ENCODE measurements at places on chromosomes 7 and 10. TPM values are rescaled to one million over a fixed set of nuclear protein-coding genes. Genes with fewer than 3 reads are reported as not detected.

NAT16 gene
- 1.0 TPM for total RNA-seq

DNA sequence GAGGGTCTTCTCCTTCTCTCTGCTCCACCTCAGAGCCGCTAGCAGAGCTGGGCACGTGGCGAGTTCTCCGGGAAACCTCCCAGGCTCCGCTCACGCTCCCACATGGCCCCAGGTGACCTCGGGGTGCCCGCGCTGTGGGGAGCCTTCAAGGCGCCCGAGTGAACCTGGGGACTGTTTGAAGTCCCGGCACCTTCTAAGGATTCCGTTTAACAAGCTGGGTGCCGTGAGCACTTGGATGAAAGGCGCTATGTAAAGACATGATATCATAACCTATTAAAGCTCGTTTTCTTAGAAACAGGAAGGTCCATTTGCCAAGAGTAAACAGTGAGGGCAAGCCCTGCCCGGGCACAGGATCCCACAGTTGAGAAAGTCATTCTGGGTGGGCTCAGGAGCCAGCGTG lies 15.8 kb upstream of the MYL10 start:
- H3K27me3 ChIP-seq, result no peaks in the 10 kb centered on the region
- no peak overlapping the region for H3K4me3 ChIP-seq
- H3K4me1 ChIP-seq, result no peaks in the 10 kb centered on the region
- DNase-seq, result no peak

- no peaks in the 10 kb centered on the region for H3K4me1 ChIP-seq
- no peak for DNase-seq
- H3K36me3 ChIP-seq, result no peaks in the 10 kb centered on the region
- no peaks in the 10 kb centered on the region for H3K27me3 ChIP-seq
- H3K27ac ChIP-seq, result no peak overlapping the region
Observed at GRCh38 chr7:149248777-149249176, 9.3 kb downstream of the ZNF212 start.

GRCh38 chr7:26136831-26137230 lies 15.2 kb upstream of the NFE2L3 start:
- DNase-seq, result no peak
- H3K4me3 ChIP-seq, result no peak overlapping the region

DNA sequence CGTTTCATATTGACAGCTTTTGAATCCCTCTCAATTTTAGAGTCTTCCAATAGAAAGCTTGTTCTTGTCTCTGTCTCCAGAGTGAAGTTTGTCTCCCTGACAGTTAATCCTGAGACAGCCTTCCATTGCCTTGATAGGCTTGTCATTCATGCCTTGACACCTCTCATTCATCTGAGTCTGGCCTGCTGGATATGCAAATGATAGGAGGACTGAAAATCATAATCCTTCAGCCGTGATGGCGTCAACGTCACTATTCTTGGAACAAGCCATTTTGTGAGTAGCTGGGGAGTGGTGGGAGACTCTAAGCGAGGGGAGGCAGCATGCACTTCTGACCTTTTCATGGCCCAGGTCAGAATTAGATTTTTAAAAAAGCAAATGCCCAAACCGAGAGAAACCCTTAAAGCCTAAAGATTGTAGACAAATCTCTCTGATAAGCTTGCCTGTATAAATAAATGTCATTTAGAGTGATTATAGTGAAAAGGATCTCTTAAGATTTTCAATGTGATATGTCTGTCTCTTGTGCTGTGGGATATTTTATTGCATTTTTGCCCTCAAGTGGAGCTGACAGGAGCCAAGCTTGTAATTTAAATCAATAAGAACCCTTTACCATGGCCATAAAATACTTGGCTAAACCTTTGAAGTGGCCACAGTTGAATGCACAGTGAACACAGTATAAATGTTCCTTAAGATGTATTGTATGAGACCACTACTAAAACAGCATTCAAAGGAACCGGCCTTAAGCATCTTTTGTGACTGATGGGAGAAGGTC lies 148.8 kb downstream of the SNX10 start:
- DNase-seq, result no peak
- H3K36me3 ChIP-seq, result no peaks in the 10 kb centered on the region
- H3K4me3 ChIP-seq, result no peak overlapping the region

DNA sequence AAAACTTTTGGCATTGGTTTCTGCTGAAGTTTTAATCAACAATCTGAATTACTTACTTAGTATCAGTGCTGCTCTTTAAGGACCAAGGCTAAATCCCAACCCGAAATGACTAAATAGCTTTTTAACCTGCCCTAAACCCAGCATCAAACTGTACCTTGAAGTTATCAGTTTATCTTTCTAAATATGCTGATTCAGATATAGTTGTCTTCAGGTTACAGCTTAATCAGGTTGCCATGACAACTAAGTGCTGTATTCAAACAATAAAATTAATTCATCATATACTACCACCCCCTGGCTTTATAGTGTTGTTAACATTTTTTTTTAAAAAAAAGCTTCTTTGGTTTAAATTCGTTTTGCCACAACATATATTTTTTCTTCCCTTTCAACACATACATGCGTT lies 239.6 kb downstream of the TWIST1 start:
- no peak overlapping the region for H3K4me3 ChIP-seq
- H3K27me3 ChIP-seq, result no peaks in the 10 kb centered on the region
- H3K27ac ChIP-seq, result no peak overlapping the region
- no peaks in the 10 kb centered on the region for H3K4me1 ChIP-seq

TSC22D4 gene
- total RNA-seq, result 37.3 TPM

DNA sequence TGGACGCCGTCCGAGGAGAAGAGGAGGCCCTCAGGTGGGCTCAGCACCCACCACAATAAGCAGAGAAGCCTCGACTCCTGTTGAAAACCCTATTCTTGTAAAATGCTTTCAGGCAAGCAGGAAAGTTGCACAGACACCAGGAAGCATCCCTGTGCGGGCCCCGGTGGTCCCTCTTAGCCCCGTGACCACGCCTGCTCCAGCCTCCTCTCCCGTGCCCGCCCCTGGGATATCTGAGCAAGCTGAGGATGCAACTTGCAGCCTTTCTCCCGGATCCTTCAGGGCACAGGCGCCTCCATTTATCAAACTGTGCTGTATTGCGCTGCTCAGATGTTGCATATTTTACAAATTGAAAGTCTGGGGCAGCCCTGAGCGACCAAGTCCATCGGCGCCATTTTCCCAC lies 72.7 kb downstream of the CFAP46 start:
- H3K27ac ChIP-seq, result no peak overlapping the region
- no peaks in the 10 kb centered on the region for H3K36me3 ChIP-seq
- peak; percentile 17 for DNase-seq
- no peak overlapping the region for H3K4me3 ChIP-seq
- H3K4me1 ChIP-seq, result no peaks in the 10 kb centered on the region

DNA sequence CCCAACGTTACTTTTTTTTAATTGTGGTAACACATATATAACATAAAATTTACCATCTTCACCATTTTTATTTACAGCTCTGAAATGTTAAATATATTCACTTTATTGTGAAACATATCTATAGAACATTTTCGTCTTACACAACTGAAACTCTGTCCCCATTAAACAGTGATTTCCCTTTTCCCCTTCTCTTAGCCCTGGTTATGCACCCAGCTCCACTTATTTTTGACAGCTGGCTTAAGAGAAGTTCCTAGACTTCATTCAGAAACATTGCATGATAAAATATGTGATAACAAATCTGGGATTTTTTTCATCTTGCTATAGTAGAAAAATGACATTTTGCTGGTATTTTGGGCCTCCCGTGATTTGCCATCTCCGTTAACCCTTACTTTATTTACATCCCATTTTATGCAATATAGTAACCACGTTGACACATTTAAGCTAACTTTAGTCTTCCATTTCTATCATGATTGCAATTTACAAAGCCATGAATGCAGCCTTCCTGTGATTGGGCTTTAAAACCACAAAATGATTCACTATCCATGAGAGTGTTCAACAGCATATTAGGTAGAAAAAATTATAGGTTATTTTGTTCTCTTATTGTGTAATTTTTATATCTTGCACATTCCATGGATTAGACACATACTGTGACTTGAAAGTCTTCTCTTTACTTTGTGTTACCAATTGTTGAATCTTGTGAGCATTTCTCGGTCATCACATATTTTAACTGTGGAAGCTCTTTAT lies 139.6 kb downstream of the SND1 start:
- no peaks in the 10 kb centered on the region for H3K27me3 ChIP-seq
- no peak for DNase-seq
- H3K4me3 ChIP-seq, result no peak overlapping the region
- H3K36me3 ChIP-seq, result no peaks in the 10 kb centered on the region
- no peak overlapping the region for H3K27ac ChIP-seq

- no peak for DNase-seq
- no peak overlapping the region for H3K4me3 ChIP-seq
- no peaks in the 10 kb centered on the region for H3K36me3 ChIP-seq
- H3K27me3 ChIP-seq, result no peaks in the 10 kb centered on the region
- H3K27ac ChIP-seq, result no peak overlapping the region
Observed at GRCh38 chr7:25186436-25186835, 41.9 kb downstream of the NPVF start.

GRK5 gene
- total RNA-seq, result 10.0 TPM

GRCh38 chr7:86833360-86833759 lies 189.7 kb downstream of the GRM3 start:
- no peaks in the 10 kb centered on the region for H3K27me3 ChIP-seq
- no peaks in the 10 kb centered on the region for H3K36me3 ChIP-seq

DNA sequence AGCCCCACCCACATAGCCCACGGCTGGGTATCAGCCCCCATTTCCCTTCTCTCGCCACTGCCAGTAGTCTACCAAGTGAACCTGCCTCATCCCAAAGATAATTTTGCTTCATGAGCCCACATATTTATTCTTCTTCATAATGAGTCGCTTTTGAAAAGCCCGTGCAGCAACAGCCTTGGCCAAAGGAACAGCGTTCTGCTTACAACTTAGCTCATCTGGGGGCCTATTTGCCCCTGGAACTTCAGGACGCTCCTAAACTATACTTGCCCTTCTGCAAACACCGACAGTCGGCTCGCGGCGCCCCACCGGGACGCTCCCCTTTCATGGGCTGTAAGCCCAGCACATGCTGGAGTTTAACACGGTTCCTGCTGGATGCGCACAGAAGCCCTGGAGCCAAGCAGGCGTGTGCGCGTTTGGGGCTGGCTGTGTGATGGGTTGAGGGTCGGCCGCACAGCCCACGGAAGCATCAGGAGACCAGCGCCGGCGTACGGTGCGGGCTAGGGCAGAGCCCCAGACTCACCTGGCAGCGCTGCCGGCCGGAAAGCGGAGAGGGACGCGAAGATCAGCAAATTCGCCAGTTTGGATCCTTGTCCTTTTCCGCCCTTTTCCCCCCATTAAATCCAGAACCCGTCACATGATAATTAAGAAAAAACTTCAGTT lies 370 bp downstream of the TMEM60 start:
- H3K36me3 ChIP-seq, result peaks cover 6% of the 10 kb centered on the region
- no peaks in the 10 kb centered on the region for H3K27me3 ChIP-seq
- peak overlapping the region; percentile 67 for H3K4me3 ChIP-seq
- no peaks in the 10 kb centered on the region for H3K4me1 ChIP-seq
- DNase-seq, result no peak
- peak overlapping the region; percentile 86 for H3K27ac ChIP-seq

DNA sequence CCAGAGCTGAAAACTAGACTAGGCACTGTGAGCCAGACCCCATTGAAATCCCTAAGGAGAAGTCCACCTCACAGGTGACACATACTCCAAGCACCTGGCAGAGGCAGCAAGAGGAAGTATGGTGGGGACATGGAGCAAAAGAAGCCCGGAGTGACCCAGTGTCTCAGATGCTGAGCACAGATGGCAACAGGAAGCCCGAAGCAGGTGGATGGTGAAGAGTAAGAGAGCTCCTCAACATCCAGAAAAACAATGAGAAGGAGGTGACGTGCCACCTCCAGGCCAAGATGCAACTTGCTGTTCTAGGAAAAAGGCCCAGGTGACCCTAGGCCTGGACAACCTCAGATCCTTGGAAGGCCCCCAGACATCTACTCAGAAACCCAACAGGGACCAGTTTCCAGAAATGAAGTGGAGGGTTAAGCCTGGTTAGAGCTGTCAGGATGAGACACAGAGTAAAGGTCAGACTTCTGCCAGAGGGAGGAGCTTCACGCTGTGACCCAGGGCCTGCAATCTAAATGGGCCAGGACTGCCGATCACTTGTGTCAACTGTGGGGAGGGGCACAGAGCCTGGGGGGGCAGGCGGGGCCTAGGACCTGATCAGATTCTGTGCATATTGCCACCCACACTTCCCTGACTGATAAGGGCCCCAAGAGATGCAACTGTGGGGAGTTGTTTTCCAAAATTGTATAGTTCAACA lies 2.4 kb upstream of the COBL start:
- H3K27ac ChIP-seq, result peak overlapping the region; percentile 69
- no peak overlapping the region for H3K4me3 ChIP-seq
- DNase-seq, result no peak
- no peaks in the 10 kb centered on the region for H3K4me1 ChIP-seq
- H3K27me3 ChIP-seq, result no peaks in the 10 kb centered on the region

DNA sequence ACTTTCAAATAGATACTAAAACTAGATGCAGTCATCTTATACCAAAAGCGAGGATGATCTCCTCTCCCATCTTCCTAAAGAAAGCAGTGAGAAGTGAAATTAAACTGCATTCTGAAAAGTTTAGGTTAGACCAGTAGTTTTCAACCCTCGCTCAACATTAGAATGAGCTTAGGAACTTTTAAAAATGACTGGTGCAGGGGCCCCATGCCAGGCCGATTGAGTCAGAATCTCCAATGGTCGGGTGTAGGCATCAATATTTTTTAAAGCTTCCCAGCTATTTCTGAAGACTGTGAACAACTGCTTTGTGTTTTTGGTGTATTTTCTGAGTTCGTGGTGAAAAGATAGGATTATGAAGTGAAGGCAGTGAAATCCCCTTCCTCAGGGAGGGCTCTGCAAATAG lies 146.0 kb downstream of the VTI1A start:
- no peaks in the 10 kb centered on the region for H3K27me3 ChIP-seq
- H3K27ac ChIP-seq, result no peak overlapping the region
- no peak overlapping the region for H3K4me3 ChIP-seq
- no peaks in the 10 kb centered on the region for H3K4me1 ChIP-seq
- DNase-seq, result no peak

MGMT gene
- total RNA-seq, result 24.5 TPM

C10orf53 gene
- not detected for total RNA-seq

- H3K27ac ChIP-seq, result no peak overlapping the region
- DNase-seq, result no peak
- no peaks in the 10 kb centered on the region for H3K27me3 ChIP-seq
- no peaks in the 10 kb centered on the region for H3K36me3 ChIP-seq
- H3K4me1 ChIP-seq, result no peaks in the 10 kb centered on the region
Observed at GRCh38 chr7:120714945-120715344, 143.0 kb downstream of the TSPAN12 start.

- H3K4me1 ChIP-seq, result no peaks in the 10 kb centered on the region
- no peak overlapping the region for H3K4me3 ChIP-seq
- H3K27ac ChIP-seq, result no peak overlapping the region
- H3K27me3 ChIP-seq, result no peaks in the 10 kb centered on the region
Observed at GRCh38 chr7:28750981-28751380, 207.1 kb downstream of the TRIL start.

- H3K4me3 ChIP-seq, result no peak overlapping the region
- no peak overlapping the region for H3K27ac ChIP-seq
- no peaks in the 10 kb centered on the region for H3K36me3 ChIP-seq
- H3K4me1 ChIP-seq, result no peaks in the 10 kb centered on the region
- H3K27me3 ChIP-seq, result no peaks in the 10 kb centered on the region
Observed at GRCh38 chr7:17512181-17512675, 213.8 kb downstream of the AHR start.
